Activated naive CD4-positive, alpha-beta T cell treated with anti-CD3 and anti-CD28 coated beads, Interleukin-2, amount 10 ng/mL, durations not matched to agents 7 days and 5 days (primary cell): ENCODE measurements at places on chromosomes 13 and 19.

- DNase-seq = no peak
These were observed 189.0 kb upstream of the KLHL1 start for GRCh38 chr13:70297189-70297616.

DNA sequence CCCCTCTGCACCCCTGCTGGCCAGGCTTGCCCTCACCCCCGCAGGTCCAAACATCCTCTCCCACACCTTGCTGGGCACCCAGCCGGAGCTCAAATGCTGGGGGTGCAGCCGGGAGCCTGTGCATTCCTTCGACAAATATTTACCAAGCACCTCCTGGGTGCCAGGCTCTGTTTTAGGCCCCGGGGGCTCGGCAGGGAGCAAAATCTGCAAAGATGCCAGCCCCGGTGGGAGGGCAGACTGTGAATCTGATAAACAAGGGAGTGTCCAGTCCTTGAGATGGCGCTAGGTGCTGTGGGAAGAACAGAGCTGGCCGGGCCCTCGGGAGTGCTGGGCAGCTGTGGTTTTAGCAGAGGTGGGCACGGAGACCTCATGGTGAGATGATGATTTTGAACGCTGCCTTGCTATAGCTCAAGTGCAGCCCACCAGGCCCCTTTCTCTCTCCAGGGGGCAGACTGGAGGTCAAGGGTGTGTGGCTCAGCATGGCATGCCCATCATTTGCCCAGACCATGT, 10.6 kb downstream of the NFIX start:
- DNase-seq = no peak

GRCh38 chr19:28501976-28502375, 711.0 kb downstream of the UQCRFS1 start:
- no peak for DNase-seq

- DNase-seq = no peak
These were observed 345.6 kb downstream of the SPRY2 start for GRCh38 chr13:79995334-79995733.

DNA sequence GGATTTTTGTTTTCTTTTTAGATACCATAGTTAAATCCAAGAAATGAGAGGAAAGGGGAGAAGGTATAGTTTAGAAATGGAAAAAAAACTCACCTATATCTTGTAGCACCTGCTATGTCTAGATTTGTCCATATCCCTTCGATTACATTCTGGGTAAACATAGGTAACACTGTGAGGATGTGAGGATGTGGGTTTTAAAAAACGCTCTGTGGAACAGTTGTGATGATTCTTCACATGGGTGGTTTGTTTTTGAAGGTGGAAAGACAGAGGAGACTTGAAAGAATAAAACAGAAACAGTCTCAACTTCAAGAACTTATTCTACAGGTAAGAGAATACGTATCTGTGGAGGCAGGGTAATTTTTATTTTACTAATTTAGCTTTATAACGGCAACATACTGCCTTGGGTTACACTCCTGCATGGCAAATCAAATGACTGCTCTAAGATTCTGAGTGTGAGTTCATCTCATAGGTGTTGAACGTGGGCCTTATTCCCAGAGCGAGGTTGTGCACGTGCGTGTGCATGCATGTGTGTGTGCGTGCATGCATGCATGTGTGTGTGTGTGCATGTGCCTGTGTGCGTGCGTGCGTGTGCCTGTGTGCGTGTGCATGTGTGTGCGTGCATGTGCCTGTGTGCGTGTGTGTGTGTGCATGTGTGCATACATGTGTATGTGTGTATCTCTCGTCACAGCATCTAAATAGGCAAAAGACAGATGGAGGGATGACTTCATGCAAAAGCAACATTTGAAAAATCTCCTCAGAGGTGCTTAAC, 23.5 kb downstream of the ATP4B start:
- no peak for DNase-seq

DNA sequence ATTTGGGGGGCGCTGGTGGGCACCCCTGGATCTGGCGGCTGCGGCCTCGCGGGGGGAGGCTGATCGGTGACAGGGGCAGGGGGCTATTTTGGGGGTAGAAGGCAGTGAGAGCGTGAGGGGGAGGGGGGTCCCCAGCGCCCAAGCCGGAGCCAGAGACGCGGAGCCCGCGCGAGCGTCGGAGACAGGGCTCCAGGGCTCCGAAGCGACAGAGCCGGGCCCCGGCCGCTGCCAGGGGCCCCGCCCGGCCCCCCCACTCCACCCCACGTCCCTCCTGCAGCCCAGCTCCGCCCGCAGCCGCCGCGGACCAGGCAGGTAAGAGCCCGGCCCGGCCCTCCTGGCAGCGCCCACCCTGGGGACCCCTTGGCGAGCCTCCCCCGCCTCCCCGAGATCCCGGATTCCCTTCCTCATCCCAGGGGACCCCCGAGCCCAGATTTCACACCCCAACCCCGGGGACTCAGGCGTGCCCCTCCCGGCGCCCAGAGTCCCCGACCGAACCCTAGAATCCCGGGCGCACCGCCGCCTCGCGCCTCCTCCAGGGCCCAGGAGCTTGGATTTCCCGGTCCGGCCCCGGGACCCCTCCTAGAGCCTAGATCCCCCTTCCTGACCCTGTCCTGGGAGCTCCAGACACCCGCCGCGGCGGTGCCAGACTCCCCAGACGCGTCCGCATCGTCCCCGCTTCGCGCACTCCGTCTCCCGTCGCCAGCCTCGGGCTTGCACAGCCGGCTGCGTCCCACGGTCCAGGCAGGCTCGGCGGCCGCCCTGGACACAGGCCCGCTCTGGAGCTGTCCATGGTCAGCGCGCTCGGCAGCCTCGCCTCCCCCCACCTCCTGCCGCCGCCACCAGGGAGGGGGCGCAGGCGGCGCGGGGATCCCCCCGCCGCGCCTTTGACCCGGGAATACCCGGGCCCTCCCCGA, at the start of gene PPFIA3:
TSS of gene PPFIA3 (plus strand) at position 134 of the 914 bp plus-strand sequence. CDS start 8,330 bp downstream, outside the sequence.
- peak; percentile 45 for DNase-seq

DNA sequence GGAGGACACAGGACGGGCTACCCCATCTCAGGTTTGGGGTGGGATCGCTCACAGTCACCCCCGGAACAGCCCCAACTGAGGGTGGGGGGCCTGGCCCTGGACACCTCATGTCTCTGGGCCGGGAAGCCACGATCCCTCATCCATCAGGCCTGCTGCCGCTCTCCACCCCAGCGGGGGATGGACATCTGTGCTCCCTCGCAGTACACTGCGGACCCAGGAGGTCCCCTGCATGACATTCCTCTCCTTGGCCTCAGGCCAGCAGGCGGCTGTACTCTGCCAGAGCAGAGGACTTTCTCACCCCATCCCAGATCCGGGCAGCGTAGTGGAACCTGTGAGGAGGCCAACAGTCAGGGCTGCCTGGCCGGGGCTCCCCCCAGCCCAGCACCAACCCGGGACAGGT, 15.5 kb downstream of the IRGC start:
- no peak for DNase-seq

DNA sequence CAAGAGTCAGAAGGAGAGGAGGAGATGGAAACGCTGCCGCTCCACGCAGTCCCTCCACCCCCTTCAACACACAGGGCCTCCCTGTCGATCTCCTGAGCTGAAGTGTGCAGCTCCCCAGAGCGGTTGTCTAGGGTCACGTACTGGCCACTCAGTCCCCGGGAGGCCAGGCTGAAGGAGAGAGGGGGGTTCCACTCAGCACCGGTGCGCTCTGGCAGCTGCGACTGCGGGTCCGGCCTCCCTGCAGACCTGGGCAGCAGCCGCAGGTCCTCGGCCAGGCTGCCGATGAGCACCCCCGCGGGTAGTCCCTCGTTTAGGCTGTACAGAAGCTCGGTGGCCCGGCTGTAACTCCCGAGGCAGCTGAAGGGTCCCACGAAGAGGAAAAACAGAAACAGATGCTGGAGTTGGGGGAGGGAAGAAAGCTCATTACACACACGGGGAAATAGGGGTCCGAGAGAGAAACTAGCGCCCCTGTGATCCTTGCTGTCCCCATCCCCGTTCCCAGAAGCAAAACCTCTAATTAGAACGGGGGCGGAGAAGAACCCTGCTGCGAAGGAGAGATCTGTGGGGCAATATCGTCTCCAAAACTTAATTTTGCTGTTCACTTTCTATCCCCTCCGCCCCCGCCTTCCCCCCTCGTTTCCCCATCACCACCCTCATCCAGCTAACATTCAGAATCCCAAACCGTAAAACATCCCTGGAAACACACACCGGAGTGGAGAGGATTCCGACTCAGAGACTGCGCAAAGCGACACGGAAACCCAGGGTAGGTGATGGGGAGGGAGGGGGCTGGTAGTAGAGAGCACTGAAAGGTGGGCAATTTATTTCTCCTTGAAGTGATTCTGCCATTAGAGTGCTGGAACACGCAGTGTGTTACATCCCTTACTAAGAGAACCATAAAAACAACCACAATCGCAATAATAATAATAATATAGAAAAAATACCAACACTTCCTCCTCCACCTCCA, 1.8 kb downstream of the PCDH20 start:
- DNase-seq = no peak

- no peak for DNase-seq
These were observed 66.7 kb upstream of the ARHGEF7 start for GRCh38 chr13:111048387-111048786.
